Esophagus squamous epithelium (tissue), 5 donors: ENCODE measurements at places on chromosomes 5 and 9.

- DNase-seq: no peak
Observed at GRCh38 chr9:90808398-90808797, 6.8 kb downstream of the SYK start.

- no peak for DNase-seq
Observed at GRCh38 chr5:7576023-7576715, 180.2 kb downstream of the ADCY2 start.

DNA sequence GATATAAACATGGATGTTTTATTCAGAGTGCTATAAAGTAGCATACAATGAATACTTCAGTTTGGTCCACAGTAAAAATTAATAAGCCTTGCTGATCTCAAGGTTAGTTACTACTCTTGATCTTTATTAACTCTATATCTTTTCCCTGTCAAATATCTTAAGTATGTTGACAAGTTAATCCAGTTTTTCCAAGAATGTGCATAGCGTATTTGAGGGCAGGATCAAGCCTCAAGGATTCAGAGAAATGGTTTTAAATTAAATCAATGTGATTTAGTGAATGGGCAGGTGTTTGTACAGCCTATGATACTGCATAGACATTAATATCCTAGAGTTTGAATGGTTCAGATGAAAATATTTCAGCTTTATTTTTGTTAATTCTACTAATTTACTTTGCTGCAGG lies 20.7 kb downstream of the MATR3 start:
- DNase-seq: no peak

GRCh38 chr9:87290241-87291052 lies 207.2 kb upstream of the DAPK1 start:
- no peak for DNase-seq

GRCh38 chr5:169861934-169862333 lies 118.4 kb downstream of the INSYN2B start:
- no peak for DNase-seq

DNA sequence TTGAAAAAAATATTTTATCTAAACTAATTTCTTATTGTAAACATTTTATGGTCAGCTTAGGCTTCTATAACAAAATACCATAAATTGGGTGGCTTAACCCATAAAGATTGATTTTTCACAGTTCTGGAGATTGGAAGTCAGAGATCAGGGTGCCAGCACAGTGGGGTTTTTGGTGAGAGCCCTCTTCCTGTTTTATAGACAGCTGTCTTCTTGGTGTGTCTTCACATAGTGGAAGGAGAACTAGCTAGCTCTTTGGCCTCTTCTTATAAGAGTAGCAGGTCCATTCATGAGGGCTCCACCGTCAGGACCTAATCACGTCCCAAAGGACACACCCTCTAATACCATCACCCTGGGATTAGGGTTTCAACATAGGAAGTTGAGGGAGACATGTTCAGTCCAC lies 26.6 kb downstream of the OTULINL start:
- no peak for DNase-seq

DNA sequence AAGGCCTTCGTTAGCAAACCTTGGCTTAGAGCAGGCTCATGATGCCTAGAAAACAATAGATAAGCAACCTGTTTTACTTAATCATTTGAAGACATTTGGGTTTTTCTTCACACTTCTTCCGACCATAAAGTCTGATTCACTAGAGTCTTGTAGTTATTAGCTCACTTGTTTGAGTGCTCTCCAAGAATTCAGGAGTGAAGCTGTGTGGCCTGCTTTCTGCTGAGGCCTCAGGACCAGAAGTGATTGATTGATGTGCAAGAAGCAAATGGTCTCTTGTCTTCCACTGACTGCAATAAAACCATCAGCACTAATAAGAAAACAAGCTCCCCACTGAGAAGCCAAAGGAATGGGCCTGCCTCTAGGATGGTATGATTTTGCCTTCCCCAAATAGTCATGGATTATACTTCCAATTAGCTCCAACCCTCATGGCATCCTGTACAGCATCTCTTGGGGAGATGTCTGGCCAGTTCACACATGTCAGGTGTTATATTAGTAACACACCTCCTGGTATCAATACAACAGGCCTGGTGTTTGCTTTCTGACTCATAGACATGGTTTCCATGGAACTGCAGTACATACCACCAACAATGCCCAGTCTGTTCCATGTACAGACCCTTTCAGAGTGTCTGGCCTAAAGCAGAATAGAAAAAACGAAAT lies 317.6 kb downstream of the CWC27 start:
- no peak for DNase-seq

GRCh38 chr5:74957029-74957784 lies 91.0 kb upstream of the FAM169A start:
- no peak for DNase-seq

DNA sequence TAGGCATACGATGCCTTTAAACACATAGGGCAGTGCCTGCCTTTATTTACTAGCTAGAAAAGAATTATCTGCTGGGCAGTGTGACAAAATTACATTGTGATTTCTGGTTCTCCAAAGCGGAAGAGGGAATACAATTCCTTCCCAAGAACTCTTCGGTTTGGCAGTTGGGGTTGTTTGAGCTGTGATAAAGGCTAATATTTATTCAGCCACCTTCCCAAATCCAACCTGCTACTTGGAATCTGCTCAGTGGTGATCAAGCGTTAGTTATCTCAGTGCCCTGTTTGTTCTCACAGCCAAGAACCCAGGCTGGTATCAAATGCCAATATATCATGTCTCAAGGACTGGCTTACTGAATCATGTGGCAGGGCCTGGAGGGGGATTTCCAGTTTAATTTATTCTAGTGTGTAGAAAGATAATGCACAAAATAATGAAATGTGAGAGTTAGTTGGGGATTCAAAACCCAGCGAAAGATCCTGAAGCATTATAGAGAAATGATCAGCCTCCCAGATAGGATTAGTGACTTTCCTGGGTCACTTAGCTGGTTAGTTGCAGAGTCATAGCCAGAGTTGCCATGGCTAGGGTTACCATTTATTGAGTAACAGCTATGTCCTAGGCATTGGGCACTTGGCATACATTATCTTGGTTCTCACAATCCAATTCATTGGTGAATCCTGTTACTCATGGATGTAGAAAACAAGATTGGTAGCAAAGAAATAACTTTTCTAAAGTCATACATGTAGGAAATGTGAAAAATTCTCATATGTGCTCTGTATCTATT lies 457.0 kb upstream of the KLF4 start:
- DNase-seq: no peak

DNA sequence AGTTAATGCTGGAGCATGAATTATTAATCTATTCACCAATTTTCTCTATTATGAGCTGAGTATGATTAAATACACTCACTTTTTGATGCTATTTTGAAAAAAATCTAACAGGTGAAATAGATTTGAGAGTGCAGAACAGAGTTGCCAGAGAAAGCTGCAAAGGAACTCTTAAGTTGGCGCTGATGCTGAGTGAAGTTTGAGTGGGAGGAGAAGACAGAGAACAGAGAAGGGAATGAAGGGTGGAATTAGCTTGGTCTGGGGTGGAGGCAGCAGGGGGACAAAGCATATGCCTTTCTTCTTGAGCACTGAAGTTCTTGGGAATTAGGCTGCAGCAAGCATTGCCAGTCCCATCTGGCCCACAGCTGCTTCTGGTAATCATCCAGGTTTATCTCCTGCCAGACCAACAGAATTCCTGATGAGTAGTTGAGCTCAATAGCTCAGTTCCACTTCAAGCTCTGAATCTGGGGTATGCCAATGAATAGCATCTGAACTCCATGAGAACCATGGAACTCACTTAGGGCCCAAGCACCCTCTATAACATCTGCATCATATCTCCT lies 290.1 kb downstream of the HINT1 start:
- no peak for DNase-seq

GRCh38 chr5:150763023-150763769 lies 4.4 kb upstream of the DCTN4 start:
- DNase-seq: no peak

- no peak for DNase-seq
Observed at GRCh38 chr5:55671975-55672374, 40.1 kb downstream of the SLC38A9 start.

GRCh38 chr5:74725331-74725730 lies 40.3 kb downstream of the HEXB start:
- DNase-seq: no peak

GRCh38 chr5:56641635-56642260 lies 173.6 kb upstream of the MAP3K1 start:
- DNase-seq: no peak

DNA sequence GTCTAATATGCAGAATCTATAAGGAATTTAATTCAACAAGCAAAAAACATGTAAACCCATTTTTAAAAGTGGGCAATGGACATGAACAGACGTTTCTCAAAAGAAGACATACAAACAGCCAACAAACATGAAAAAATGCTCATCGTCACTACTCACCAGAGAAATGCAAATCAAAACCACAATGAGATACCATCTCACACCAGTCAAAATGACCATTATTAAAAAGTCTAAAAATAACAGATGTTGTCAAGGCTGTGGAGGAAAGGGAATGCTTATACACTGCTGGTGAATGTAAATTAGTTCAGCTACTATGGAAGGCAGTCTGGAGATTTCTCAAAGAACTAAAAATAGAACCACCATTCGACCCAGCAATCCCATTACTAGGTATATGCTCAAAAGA lies 3.1 kb upstream of the KLHL3 start:
- DNase-seq: no peak

GRCh38 chr5:36874465-36874864 lies 2.1 kb upstream of the NIPBL start:
- DNase-seq: no peak

- DNase-seq: no peak
Observed at GRCh38 chr9:10168241-10168640, 444.6 kb downstream of the PTPRD start.

GRCh38 chr5:78534148-78534904 lies 114.2 kb downstream of the LHFPL2 start:
- no peak for DNase-seq

DNA sequence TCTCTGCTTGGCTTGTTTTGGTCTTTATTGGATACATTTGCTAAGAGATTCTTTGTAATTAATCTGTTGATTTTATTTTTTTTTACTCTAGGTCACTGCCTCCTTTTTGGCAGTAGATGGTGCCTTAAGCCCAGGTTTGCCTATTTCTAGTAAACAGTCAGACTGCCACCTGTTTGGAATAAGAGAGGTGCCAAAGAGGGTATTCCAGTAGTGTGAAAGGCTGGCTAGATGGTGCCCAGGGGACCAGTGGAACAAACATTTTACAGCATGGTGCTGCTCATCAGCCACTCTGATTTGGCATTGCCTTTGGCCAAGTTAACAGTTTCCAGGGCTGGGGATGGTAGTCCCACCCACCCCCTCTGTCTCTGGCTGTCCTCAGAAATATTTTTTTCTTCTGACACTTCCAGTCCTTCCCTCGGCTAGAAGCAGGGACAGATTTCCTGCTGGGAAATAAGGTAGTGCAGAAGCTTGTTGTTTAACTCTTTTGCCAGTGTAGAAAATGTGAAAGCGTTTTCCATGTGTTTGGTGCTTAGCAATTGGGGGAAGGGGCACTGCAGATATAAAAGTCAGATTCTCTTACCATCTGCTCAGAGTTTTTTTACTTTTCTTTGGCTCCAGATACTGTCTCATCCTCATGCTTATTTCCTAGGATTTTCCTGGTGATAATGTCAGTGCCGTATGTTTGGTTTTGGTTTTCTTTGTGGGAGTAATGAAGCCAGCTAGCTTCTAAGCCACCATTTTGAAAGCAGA lies 36.6 kb upstream of the FBXL7 start:
- DNase-seq: no peak

DNA sequence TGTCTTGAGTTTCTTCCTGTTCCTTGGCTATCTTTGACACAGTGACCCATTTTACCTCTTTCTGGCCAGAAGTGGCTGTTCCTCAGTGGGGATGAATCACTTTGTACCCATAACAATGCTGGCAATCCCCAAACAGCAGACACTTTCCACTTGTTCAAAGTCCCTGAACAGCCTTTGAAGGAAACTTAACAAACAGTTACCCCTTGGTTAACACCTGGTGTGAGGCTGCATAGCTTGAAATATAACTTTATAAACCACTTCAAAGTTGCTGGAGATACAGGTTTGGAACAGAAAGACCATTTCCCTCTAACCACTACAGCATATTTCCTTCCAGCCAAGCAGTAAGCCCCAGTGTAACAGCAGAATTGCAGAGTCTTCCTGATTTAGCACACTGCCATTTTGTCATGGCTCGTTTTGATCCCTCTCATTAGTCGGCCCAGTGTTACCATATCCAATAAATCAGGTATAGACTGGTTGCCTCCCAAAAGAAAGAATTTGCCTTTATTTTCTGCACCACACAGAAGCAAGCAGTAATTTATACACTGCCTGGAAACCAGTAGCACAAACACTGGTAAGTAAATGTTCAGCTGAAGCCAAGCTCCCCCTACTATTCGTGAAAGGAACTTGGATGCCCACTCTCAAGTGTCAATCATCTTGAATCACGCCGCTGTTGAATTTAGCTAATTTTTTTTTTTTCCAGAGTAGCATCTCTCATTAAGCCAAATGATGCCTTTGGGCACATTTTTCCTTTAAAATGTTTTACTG lies 225.9 kb downstream of the PIK3R1 start:
- DNase-seq: no peak

DNA sequence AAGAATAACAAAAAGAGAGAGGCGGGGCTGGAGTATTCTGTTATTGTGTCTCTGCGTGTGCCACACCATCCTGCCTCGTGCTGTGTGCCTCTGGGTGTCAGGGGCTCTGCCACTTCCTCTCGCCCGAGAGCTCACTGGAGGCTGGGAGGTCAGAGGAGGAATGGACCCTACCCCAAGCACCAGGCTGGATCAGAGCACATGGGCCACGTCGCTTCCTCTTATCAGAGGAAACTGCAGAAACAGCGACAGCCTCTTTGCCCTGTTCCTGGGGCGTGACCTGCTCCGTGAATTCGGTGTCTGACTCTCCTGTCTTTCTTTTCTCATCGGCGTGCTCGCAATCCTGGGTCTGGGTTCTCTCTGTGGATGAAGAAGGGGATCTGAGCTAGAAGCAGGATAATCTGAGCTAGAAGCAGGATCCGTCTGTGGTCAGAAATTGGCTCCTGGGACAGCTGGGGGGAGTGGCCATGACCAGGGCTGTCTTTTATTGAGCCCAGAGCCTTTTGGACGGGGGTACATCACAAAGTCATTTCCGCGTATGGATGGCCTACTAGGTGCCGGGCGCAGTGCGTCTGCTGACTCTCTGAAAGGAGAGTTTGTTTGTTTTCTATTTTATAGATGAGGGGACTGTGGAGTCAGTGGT lies 150.3 kb upstream of the COL5A1 start:
- no peak for DNase-seq

DNA sequence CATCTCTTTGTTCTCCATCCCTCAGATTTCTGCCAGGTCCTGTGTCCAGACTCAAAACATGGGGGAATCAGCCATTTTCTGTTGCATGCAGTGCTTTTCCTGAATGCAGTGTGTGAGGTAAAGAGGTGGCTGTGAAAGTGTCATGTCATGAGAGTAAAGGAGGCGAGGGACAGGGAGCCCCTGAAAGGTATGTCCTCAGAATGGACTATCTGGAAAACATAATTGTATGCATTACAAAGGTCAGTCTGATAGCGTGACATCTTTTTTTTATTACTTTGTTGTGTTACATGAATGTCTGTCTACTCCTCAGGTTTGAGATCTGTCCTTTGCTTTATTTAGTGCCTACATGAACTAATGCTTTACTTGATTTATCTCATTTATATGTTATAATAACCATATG lies 239.1 kb downstream of the MAN2A1 start:
- no peak for DNase-seq

GRCh38 chr9:95670122-95670521 lies 153.4 kb upstream of the PTCH1 start:
- DNase-seq: no peak
